ENCODE measurements at places on chromosomes 2 and 18.

DNA sequence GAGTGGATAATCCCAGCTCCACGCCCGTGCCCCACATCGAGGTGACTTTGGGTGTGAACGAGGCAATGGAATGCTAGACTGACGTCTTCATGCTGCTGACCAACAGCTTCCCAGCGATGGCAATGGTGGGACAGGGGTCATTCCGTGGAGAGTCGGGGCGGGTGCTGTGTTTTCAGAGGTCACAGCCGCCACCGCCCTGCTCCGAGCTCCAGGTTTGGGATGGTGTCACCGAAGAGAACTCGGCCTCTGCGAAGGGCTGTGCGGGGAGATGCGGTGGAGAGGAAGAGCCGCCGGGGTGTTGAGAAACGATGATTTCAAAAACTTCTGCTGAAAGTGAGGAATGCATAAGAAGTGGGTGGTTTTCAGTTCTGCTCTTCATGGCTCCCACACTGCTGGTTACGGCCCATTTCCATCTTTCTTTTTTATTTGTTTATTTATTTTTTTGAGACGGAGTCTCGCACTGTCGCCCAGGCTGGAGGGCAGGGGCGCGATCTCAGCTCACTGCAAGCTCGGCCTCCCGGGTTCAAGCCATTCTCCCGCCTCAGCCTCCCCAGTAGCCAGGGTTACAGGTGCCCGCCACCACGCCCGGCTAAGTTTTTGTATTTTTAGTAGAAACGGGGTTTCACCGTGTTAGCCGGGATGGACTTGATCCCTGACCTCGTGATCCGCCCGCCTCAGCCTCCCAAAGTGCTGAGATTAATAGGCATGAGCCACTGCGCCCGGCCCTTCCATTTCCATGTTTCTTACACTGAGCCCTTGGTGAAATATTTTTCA lies 142.6 kb downstream of the RTP5 start:
- no peak for DNase-seq

DNA sequence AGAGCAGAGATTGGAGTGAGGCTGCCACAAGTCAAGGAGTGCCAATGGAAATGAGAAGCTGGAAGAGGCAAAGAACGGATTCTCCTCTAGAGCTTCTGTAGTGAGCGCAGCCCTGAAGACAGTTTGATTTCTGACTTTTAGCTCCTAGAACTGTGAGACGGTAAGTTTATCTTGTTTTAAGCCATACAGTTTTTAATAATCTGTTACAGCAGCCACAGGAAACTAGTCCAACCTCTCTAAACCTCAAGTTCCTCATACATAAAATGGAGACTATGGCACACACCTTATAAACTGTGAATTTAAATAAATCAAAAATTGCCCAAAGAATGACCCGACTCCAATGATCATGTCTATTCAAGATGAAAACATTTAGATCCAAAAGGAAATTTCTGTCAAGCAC lies 596.5 kb downstream of the BCL11A start:
- DNase-seq = no peak

DNA sequence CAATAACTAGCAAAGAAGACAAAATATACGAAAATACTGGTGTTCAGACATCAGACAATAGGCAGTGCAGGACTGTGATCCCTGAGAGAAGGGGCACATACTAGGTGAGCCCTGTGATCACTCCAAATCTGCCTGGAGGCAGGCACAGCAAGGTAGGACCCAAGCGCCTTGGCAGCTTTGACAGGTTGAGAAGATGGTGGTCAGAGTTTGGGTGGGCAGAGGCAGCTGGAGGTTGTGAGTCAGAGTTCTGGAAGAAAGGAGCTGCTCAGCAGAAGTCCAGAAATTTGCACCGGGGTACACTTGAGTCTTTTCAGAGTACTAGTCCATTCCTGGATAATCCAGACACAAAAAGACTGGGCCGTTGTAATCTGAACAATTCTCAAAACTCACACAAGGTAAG lies 14.0 kb downstream of the KIF1A start:
- DNase-seq = no peak

GRCh38 chr18:54165450-54165849 lies 59.0 kb downstream of the MBD2 start:
- no peak for DNase-seq

GRCh38 chr2:8636041-8636491 lies 45.8 kb upstream of the ID2 start:
- DNase-seq = no peak

- DNase-seq = no peak
Measured at GRCh38 chr2:236544362-236544761, 25.3 kb upstream of the ACKR3 start.

GRCh38 chr18:51168960-51169662 lies 28.4 kb downstream of the MEX3C start:
- DNase-seq = no peak

- DNase-seq = no peak
Measured at GRCh38 chr2:21916934-21917522, 793.3 kb downstream of the TDRD15 start.

DNA sequence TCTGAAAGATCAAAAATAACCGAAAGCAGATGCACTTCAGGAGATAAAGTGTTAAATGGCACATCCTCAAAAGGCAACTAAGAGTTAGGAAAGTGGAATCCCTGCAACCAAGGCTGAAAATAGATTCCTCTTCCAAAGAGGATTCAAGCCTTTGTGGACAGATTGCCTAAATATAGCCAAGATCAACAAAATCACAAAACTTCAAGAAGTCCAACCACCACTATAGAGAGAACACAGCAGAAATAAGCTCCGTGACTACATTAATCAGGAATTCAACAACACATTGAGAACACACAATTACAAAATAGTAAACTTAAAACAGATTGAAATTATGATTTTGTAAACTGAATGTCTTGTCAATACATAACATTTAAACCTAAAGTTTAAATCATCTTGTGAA lies 165.7 kb downstream of the LNPK start:
- DNase-seq = no peak

DNA sequence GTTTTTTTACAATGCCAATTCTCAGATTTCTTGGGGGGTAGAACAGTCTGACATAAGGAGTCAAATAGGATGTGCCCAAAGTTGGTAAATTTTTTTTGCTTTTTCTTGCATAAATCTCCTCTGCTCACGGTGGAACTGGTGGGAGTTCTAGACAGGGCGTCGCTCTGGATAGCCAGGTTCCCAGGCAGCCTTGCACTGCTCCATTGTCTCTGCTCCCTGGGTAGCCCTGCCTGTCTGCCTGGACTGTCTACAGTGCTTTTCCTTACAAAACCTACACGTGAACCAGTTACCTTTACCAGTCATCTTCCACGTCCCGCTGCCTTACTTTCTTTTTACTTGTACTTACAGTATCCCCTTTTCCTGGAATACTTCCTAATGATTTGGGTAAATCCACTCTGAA lies 117.1 kb downstream of the ZNF407 start:
- DNase-seq = no peak

- no peak for DNase-seq
Measured at GRCh38 chr2:6919901-6920742, 2.9 kb downstream of the RNF144A start.

GRCh38 chr2:13676269-13676668 lies 956.2 kb upstream of the LRATD1 start:
- no peak for DNase-seq

DNA sequence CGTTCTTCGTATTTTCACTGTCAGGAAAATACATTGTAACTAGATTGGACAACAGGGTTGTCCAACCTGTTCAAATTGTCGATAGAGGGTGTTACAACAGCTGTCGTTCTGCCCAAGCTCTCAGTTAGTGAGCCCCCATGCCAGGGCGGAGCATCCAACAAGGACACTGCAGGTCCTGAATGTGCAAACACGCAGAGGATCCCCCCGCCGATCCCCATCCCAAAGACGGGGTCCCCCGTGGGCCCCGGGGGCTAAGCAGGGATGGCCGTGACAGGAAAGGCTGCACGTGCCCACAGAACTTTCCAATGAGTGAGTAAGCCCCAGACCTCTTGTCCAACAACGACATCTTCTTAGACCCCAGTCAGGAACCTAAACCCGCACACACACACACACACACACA lies 140.8 kb downstream of the PXDN start:
- DNase-seq = no peak

DNA sequence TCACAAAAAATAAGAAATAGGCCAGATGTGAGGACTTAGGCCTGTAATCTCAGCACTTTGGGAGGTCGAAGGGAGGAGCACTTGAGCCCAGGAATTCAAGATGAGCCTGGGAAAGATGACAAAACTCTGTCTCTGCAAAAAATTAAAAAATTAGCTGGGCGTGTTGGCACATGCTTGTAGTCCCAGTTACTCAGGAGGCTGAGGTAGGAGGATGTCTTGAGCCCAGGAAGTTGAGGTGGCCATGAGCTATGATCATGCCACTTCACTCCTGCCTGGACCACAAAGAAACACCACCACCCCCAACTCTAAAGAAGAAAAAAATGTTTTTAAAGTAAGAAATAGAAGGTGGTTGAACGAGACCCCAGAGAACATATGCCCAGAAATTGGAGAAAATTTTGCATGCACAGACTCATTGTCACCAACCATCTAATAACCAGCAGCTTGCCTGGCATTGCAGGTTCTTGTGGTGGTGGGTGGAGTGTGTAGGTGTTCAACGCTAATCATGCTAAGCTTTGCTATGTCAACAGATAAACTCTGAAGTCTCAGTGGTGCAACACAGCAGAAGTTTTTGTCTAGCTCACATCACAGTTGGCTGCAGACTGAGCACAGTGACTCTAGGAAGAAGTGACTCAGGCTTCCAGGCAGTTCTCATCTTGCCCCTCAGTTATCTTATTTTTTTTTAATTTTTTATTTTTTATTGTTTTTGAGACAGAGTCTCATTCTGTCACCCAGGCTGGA lies 18.6 kb downstream of the ARL4C start:
- DNase-seq = no peak

- peak; percentile 18 for DNase-seq
Measured at GRCh38 chr2:98912221-98912851, 23.7 kb downstream of the CRACDL start.

- DNase-seq = no peak
Measured at GRCh38 chr2:237459226-237459625, 27.8 kb upstream of the MLPH start.

- DNase-seq = no peak
Measured at GRCh38 chr2:22215517-22215916, 1091.7 kb downstream of the TDRD15 start.

- DNase-seq = no peak
Measured at GRCh38 chr18:59414111-59414653, 55.1 kb upstream of the LMAN1 start.

- no peak for DNase-seq
Measured at GRCh38 chr2:197803033-197803444, 1.4 kb upstream of the PLCL1 start.

GRCh38 chr18:57649556-57650500 lies 28.2 kb upstream of the NARS1 start:
- DNase-seq = peak; percentile 48

- no peak for DNase-seq
Measured at GRCh38 chr2:216866515-216867095, 6.7 kb upstream of the TNP1 start.

DNA sequence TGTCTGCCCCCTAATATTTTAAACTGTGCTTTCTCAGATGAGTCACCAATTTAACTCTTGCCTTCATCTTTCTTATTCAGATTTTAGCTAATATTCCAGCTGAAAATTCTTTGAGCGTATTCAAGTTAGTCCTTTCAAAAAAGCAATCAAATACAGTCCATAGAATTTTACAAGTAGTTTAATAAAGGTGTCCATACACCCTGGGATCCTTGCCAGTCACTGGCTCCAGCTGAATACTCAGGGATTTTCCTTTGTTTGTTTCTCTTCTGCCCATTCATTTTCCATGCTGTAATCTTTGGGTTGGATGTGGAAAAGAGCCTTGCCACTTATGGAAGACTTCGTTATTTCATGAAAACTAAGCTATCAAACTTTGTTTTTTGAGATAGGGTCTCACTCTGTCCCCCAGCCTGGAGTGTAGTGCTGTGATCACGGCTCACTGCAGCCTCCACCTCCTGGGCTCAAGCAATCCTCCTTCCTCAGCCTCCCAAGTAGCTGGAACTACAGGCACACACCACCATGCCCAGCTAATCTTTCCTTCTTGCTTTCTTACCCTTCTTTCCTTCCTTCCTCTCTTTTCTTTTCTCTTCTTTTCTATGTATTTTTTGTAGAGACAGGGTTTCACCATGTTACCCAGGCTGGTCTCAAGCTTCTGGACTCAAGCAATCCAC lies 34.0 kb downstream of the VSNL1 start:
- no peak for DNase-seq

DNA sequence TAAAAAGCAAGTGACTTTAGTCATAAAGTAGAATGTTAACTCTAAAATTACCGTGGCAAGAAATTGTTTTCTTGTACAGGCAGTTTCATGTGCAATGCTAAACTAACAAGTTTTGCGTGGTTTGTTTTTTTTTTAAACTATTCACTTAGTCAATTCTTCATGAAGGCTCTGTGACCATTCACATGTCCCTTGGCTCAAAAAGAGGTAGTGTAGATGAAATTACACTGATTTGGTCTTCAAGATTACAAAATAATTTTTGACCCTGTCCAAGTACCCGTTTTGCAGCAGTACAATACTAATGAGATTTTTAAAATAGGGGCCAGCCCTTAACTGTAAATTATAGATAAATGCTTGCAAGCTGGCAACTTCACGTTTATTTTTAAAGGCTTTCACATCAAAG lies 1.3 kb downstream of the TMEM131 start:
- DNase-seq = no peak

GRCh38 chr18:3605954-3606443 lies 156.0 kb downstream of the TGIF1 start:
- DNase-seq = peak; percentile 32

DNA sequence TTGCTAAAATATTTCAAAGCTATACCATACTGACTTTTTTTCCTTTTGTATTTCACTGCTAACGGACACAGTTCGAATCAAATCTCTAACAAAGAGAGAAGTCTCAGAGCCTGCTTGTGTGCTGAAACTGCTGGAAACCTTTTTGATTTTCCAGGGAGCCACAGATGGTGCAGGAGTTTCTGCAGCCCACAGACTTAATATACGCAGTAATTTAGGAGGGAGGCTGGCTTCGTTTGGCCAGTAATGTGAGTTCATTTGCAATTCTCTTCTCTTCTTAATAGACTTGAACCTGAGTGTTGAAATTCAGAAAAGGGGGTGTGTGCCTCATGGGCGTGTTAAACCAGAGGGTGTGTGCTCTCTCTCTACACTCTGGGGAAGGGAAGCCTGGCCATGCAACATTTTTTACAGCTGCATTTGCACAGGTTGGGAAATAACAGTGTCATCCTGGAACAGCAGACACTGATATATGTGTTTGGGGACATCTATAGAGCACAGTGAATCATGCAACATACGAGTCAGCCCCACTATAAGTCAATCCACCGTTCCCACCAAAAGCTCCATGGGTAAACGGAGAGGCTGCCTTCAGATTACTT lies 333.0 kb downstream of the CLIP4 start:
- DNase-seq = no peak

GRCh38 chr18:6878556-6879297 lies 149.2 kb downstream of the ARHGAP28 start:
- peak; percentile 73 for DNase-seq

GRCh38 chr2:182766626-182767025 lies 50.6 kb downstream of the DNAJC10 start:
- no peak for DNase-seq
